Keratinocyte (primary cell): ENCODE measurements at places on chromosomes 11 and 22. TPM values are rescaled to one million over a fixed set of nuclear protein-coding genes. Genes with fewer than 3 reads are reported as not detected.

The ARRB1 gene
- 0.94 to 1.9 TPM (median 1.8 TPM) in 3 replicates for polyA plus RNA-seq

The NRXN2 gene
- polyA plus RNA-seq: not detected in 3 replicates

DNA sequence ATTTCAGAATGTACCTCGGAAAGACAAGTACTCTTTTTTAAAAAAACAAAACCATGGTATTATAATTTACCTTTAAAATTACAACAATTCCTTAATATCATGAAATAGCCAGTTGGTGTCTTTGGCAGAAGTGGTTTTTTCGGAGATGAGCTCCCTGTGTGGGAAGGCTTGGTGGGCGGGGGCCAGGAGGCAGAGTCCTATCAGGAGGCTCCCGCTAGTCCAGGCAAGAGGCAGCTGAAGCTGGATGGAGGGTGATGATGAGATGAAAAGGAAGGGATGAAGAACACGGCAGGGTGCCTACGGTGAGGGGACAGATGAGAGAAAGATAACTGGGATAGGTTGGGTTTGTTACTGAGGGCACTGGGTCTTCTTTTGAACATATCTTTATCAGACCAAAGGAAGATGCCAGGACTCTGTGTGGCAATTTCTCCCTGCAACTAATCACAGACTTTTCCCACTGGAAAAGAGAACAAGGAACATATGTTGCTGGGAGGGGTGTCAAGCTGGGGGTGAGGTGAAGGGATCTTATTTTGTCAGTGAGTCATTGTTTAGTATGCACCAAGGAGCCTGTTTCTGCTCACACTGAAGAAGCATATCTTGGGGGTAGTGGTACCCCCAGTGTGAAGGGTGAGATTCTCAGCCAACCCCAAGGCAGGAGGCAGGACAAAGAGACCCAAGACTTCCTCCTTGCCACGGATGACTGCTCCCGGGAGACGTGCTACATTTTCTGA is 91.5 kb upstream of the YWHAH start:
- no peak overlapping the region for H3K27ac ChIP-seq
- H3K27me3 ChIP-seq: no peaks in the 10 kb centered on the region
- peaks cover 16% of the 10 kb centered on the region for H3K36me3 ChIP-seq
- no peak for DNase-seq
- H3K4me3 ChIP-seq: no peak overlapping the region

GRCh38 chr11:64267207-64267945 is 16.0 kb downstream of the PLCB3 start:
- no peaks in the 10 kb centered on the region for H3K27me3 ChIP-seq
- peak overlapping the region; percentile 78 for H3K27ac ChIP-seq
- DNase-seq: no peak

The PYGM gene
- 0.05 to 0.14 TPM in 2 of 3 replicates, not detected in the other for polyA plus RNA-seq

DNA sequence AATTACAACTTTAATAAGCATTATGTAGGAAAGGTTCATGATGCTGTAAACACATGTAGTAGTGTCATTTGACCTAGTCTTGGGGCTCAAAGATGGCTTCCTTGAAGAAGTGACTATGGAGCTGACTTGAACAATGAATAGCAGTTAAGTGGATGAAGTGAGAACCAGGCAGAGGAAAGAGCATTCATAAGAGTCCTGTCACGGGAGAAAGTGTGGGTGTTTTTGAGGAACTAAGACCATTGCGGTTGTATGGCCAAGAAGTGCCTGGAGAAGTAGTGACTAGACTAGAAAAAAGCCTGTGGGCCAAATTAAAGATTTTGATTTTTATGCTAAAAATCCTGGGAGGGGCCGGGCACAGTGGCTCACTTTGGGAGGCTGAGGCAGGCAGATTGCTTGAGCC is 7.2 kb upstream of the IL18BP start:
- no peak for DNase-seq
- H3K4me3 ChIP-seq: no peak overlapping the region
- no peaks in the 10 kb centered on the region for H3K27me3 ChIP-seq
- H3K4me1 ChIP-seq: peaks cover 5% of the 10 kb centered on the region
- H3K27ac ChIP-seq: no peak overlapping the region

DNA sequence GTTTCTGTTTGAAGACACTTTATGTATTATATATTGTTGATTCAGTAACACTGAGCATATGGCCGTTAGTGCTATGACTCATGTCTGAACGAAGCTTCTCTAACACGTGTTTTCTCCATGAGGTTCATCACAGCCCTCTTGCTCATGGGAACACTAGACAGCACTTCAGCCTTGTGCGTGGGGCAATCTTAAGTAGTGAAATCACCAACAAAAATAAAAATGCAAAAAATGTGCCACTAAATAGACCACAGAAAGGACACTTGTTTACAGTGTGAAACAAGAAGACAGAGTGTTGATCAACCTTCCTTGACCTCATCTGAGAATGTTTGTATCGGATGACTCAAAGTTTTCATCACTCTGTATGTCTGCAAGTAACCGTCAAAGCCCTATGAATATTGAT is 94.5 kb downstream of the FDX1 start:
- no peaks in the 10 kb centered on the region for H3K27me3 ChIP-seq
- peak; percentile 52 for DNase-seq
- H3K36me3 ChIP-seq: no peaks in the 10 kb centered on the region
- H3K27ac ChIP-seq: no peak overlapping the region

GRCh38 chr22:38467904-38468442 is at the start of gene KDELR3:
Gene KDELR3, plus strand, starts transcription at chr22:38468096. Its CDS starts 138 bp downstream, at chr22:38468234.
- peak; percentile 11 for DNase-seq
- peaks cover 12% of the 10 kb centered on the region for H3K4me1 ChIP-seq
- peak within 1 kb of the TSS; percentile 36 for H3K27ac ChIP-seq
- peaks cover 12% of the 10 kb centered on the region for H3K27me3 ChIP-seq

DNA sequence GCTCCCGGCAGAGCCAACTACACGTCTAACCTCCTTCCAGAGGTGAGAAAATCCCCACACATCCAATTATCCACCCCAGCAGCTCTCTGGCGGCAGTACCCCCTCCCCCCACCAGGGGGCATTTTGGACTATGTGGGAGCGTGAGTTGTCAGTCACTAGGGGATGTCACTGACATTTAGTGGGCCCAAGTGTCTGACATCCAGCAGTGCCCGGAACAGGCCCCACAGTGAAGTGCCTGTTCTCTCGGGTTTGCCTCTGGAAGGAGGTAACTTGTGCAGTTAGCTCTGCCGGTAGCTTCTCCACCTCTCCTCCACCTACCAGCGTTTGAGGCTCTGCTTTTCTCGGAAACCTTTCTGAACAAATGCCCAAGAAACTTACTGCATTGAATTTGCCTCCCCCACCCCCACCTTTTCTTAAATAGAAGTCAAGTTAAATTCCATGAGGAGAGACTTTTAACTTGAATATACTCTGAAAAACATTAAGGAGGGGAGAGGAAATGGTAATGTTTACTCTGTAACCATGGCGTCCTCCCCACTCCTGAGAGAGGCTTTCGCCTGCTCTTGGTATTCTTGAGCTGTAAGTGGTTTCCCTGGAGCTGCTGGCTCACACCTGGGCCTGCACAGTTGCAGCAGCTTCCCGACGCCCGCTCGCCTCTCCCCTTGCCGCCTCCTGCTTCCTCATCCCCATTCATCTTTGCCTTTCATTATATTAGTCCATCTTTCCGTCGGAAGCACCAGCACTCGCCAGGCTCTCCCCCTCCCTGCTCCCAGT is 112.8 kb downstream of the WNT7B start:
- no peaks in the 10 kb centered on the region for H3K36me3 ChIP-seq
- H3K27me3 ChIP-seq: peaks cover 43% of the 10 kb centered on the region
- H3K27ac ChIP-seq: no peak overlapping the region
- DNase-seq: no peak
- H3K4me1 ChIP-seq: peaks cover 33% of the 10 kb centered on the region

The CHRNA10 gene
- 0.46 to 0.98 TPM (median 0.83 TPM) in 3 replicates for polyA plus RNA-seq

The GUCY1A2 gene
- under 0.01 TPM in 2 of 3 replicates, not detected in the other for polyA plus RNA-seq

DNA sequence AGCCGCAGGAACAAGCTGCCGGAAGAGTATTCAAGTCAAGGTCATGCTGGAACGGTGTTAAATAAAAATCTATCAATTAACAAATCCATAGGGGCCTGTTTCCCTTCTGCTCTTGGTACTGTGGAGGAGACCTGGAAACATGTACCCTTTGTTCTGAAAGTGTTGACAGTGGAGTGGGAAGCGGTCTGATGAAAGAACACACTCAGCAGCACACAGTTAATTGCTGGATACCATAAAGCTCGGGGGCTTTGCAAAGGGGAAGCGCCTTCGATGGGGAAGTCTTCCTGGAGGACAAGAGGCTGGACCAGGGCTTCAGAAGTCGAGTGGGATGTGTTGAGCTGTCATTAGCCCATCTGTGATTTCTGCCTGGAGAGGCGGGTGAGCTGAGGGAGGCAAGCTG is 112.5 kb upstream of the CLPB start:
- no peak for DNase-seq
- no peaks in the 10 kb centered on the region for H3K36me3 ChIP-seq
- H3K4me1 ChIP-seq: peaks cover 13% of the 10 kb centered on the region
- H3K4me3 ChIP-seq: no peak overlapping the region
- no peak overlapping the region for H3K27ac ChIP-seq

GRCh38 chr22:48553694-48554308 is 1273.9 kb downstream of the BRD1 start:
- H3K27ac ChIP-seq: no peak overlapping the region
- no peaks in the 10 kb centered on the region for H3K27me3 ChIP-seq
- H3K4me3 ChIP-seq: no peak overlapping the region

GRCh38 chr11:23797624-23798419 is 699.0 kb upstream of the LUZP2 start:
- no peak overlapping the region for H3K27ac ChIP-seq
- DNase-seq: no peak
- no peaks in the 10 kb centered on the region for H3K27me3 ChIP-seq
- no peak overlapping the region for H3K4me3 ChIP-seq

DNA sequence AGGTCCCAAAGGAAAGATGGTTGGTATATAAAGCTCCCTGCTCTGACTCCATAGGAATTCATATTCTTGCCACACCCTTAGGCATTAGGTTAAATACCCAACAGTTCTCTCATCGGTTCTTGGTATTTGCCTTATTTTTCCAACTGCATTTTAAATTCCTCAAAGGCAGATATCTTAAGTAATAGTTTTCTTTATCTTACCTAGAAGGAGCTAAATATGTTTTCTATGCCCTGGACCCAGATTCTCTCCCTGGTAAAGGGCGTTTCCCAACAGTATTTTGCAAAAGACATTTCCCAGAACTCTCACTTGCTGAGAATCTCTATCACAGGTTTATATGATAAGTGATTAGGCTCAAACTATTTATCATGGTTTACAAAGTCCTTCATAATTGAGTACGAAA is 158.6 kb upstream of the BDNF start:
- H3K4me3 ChIP-seq: no peak overlapping the region
- no peak for DNase-seq
- H3K4me1 ChIP-seq: peaks cover 11% of the 10 kb centered on the region
- no peaks in the 10 kb centered on the region for H3K27me3 ChIP-seq

GRCh38 chr11:17734986-17735817 is 621 bp downstream of the KCNC1 start:
- H3K4me1 ChIP-seq: no peaks in the 10 kb centered on the region
- H3K36me3 ChIP-seq: no peaks in the 10 kb centered on the region
- no peak overlapping the region for H3K4me3 ChIP-seq
- DNase-seq: no peak

DNA sequence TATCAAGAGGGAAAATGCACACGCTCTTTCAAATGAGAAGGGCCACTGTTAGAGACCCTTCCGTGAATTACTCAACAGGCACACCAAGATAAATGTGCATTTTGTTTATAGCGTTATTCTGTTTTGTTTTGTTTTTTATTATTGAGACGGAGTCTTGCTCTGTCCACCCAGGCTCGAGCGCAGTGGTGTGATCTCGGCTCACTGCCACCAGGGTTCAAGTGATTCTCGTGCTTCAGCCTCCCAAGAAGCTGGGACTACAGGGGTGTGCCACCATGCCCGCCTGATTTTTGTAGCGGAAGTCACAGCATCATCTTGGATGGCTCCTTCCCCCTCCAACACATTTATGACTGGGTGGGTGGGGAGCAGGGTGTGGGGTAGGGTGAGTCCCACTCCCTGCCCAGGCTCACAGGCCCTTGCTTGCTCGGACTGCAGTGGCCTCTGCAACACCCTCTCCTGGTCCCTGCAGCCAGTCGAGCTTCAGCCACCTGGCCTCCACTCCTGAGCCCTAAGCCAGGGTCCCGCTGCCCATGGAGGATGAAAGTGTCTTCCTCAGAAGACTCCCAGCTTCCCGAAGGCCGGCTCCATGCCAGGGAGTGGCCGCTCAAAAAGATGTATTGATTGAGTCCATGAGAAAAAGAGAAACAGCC is 68.0 kb downstream of the RTL6 start:
- no peaks in the 10 kb centered on the region for H3K4me1 ChIP-seq
- H3K36me3 ChIP-seq: no peaks in the 10 kb centered on the region
- peaks cover 4% of the 10 kb centered on the region for H3K27me3 ChIP-seq
- DNase-seq: no peak
- H3K27ac ChIP-seq: no peak overlapping the region

DNA sequence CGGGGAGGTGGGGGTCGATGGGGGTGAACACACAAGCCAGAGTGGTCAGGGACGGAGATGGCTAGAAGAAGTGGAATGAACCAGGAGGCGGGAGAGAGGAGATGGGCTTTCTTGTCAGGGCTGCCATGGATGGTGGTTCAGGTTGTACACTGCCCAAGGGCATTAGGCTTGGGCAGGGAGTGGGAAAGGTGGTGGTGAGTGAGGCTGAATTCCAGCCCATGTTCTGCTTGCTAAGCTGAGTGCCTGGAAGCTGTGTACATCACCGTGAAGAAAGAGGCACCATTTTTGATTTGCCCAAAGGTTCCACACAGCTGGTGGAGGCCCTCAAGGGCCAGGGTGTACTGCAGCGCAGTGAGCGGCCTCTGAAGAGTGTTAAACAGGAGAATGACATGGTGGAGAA is 16.9 kb downstream of the IL2RB start:
- H3K4me1 ChIP-seq: peaks cover 5% of the 10 kb centered on the region
- H3K36me3 ChIP-seq: no peaks in the 10 kb centered on the region
- no peak overlapping the region for H3K27ac ChIP-seq
- DNase-seq: no peak
- no peaks in the 10 kb centered on the region for H3K27me3 ChIP-seq
- no peak overlapping the region for H3K4me3 ChIP-seq

The CASP5 gene
- 0.15 TPM in 1 of 3 replicates, not detected in the others for polyA plus RNA-seq

GRCh38 chr11:36467012-36467411 is 43.1 kb downstream of the TRAF6 start:
- no peak overlapping the region for H3K4me3 ChIP-seq
- H3K27ac ChIP-seq: no peak overlapping the region
- no peak for DNase-seq
- peaks cover 11% of the 10 kb centered on the region for H3K4me1 ChIP-seq
- H3K36me3 ChIP-seq: peaks cover 4% of the 10 kb centered on the region

GRCh38 chr11:92506809-92507336 is 282.3 kb downstream of the FAT3 start:
- no peaks in the 10 kb centered on the region for H3K36me3 ChIP-seq
- H3K4me3 ChIP-seq: no peak overlapping the region
- no peaks in the 10 kb centered on the region for H3K27me3 ChIP-seq
- no peak for DNase-seq

The CDON gene
- 1.0 to 1.6 TPM (median 1.4 TPM) in 3 replicates for polyA plus RNA-seq

- H3K27me3 ChIP-seq: no peaks in the 10 kb centered on the region
- no peaks in the 10 kb centered on the region for H3K4me1 ChIP-seq
- H3K4me3 ChIP-seq: no peak overlapping the region
- DNase-seq: no peak
Observed at GRCh38 chr11:61445516-61445915, 15.6 kb downstream of the SDHAF2 start.
